Stimulated activated CD8-positive, alpha-beta memory T cell treated with anti-CD3 and anti-CD28 coated beads, Interleukin-2, amount 100 ng/mL, for 1 hour (primary cell): ENCODE measurements at places on chromosomes 2 and 18.

DNA sequence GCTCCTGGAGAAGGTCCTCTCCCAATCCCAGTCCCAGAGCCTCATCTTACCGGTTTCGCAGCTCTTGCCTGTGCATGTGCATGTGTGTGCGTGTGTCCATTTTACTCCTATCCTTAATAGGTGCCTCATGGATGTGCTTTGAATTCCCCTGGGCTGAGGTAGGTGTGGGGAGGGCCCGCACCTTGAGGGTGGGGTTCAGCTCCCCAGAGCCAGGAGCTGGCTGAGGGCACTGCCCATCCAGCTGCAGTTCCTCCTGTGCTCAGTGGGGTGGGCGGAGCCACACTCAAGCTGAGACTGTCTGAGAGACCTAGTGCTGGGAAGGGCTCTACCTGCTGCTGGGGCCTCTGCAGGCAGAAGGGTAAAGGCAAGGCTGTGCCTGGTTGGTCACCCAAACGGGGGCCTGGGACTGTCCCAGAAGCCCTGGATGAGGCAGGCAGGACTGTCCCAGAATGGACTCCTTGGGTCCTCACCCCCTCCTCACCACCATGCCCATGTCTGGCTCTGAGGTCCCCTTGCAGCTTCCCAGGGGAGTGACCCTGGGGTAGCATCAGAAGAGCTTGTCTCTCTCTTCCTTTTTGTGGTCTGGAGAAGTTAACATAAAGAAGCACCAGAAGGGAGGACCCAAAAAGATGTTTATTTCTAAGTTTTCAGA is 8.9 kb downstream of the GDF7 start:
- no peak for DNase-seq

DNA sequence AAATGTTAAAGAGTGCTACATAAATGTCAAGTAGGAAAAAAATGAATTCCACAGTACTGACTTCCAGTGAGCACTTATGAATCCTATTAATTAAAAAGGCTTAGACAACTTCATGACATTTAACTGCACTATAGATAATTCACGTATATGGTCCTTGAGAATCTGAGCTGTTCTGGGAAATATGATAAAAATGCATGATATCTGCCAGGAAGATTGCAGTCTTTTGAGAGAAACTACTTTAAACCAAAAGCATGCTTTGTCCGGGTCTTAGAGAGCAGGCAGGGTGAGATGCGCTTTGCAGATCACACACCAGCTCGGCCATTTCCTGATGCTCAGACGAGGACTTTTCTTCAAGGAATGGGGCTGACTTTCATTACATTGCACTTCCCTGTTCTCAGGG is 42.6 kb downstream of the CMPK2 start:
- no peak for DNase-seq

- DNase-seq, result no peak
Measured at GRCh38 chr18:12362473-12363174, 14.4 kb downstream of the AFG3L2 start.

GRCh38 chr2:101223814-101224231 is 28.9 kb upstream of the CNOT11 start:
- no peak for DNase-seq

DNA sequence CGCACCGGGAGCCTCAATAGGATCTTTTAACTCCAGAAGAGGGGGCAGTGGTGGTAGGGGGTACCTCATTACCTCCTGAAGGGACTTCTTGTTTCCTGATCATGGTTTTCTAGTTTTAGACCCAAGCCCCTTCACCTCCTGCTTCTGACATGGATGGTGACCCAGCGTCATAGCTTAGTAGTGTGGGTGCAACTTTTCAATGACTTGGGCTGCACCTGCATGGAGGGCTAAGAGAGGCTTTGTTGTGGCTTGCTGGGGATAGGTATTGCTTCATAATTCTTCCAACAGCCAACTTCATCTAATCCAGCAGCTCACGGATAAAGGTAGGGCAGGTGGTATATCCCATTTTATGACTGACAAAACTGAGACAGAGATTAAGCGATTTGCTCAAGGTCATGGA is 3.0 kb downstream of the SLC1A4 start:
- DNase-seq, result no peak

DNA sequence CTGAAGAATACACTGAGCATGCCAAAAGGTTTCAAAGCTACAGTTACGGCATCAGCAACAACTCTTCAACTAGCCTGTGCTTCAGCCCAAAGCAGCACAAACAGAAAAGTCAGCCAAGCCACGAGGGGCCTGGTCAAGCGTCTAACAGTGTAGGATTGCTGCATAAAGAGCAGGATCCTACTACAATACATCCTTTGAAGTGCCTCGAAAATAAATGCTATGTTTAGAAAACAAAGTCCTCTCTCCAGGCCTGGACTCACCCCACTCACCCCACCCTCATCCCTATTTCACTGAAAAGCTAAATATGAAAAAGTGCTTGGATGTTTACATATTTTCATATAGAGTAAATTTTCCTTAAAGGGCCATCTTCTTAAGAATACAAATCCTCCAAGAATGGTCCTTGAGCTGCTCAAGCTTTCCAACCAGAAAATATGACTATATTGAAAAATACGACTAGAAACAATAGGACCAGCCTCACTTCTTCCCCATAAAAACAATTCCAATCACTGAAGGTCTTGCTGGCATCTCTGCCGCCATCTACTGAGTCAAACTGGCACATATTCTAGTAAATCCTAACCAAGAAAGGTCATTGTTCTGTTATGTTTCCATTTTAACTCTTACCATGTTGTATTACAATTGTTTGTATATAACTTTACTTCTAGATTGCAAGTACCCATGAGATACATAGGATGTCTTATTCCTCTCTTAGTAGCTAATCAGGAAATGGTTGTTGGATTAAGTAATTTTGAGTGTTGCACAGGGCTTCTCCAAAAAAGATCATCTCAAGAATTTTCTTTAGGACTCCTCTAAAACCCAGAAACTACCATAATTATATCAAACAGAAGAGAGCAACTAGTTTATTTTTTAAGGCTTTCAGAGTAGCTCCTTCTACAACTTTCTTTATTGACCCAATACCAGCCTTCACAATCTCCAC is 63.6 kb downstream of the CLHC1 start:
- no peak for DNase-seq

DNA sequence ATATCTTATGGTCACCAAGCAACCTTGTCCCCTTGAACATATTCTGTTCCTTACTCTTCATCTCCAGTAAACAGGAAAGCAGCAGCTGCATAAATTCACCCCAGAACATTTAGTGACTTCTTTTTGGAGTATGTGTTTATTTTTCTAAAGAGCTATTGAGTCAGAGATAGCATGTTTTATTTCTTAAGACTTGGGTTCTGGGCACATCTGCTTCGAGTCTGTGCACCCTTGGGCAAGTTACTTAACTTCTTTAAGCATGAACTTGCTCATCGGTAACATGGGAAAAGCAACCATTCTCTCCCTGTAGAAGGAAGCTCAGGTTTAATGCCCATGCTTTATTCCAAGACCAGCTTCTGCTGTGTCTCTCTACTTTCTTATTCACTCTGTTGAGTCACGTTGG is 309.3 kb upstream of the MEX3C start:
- DNase-seq, result no peak

DNA sequence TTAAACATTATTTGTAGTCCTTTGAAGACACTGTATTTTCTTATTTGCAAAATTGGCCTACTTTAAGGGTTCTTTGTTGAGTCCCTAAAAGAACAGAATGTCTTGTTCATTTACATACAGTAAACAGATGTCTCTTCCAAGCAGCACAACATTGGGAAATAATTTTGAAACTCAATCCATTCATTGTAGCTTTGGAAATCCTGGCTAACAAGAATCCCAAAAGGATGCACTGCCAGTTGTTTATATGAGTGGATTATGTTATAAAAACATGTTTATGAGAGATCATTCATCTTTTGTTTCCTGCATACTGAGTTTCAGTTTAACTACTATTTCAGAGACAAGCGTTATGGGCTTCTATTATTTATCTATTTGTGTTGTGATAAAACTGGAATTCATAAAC is 499.3 kb downstream of the PID1 start:
- no peak for DNase-seq

DNA sequence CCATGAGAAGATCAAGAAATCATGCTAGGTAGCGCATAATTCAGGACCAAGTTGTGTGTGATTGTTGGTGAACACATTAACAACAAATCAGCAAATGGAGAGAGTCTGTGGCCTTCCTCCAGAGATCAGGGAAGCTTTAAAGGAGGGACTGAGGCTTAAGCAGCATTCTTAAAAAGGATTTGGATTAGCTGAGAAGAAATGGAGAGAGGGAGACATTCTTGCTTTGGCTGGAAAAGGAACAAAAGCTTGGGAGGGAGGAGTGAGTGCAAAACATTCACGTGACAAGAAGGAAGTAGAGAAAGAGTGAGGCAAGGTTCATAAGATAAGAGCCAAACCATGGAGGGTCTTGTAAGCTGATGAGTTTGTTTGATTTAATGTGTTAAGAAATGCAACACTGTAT is 75.6 kb downstream of the SRD5A2 start:
- no peak for DNase-seq

GRCh38 chr2:96271995-96272394 is 6.0 kb downstream of the CIAO1 start:
- DNase-seq, result no peak

GRCh38 chr2:47234456-47234855 is 79.3 kb upstream of the STPG4 start:
- DNase-seq, result no peak

DNA sequence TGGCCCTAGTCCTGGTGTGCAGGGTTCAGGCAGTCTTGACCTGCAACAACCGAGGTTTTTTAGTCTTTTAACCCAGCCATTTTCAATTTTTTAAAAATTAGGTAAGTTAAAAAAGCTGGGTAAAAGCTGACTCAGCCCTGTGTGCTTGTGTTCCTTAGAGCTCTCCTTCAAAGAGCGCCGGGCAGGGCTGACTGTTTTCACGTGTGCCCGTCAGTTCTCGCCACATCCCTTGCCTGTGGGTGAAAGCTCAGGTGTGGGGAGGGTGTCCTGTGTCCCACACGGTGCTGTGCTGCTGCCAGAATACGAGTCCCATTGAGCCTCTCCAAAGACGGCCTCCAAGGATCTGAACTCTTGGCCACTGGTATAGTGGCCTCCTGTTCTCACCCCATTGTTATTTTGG is 5.3 kb upstream of the ANO7 start:
- no peak for DNase-seq

- DNase-seq, result no peak
Measured at GRCh38 chr2:173151671-173152401, 76.2 kb downstream of the MAP3K20 start.

DNA sequence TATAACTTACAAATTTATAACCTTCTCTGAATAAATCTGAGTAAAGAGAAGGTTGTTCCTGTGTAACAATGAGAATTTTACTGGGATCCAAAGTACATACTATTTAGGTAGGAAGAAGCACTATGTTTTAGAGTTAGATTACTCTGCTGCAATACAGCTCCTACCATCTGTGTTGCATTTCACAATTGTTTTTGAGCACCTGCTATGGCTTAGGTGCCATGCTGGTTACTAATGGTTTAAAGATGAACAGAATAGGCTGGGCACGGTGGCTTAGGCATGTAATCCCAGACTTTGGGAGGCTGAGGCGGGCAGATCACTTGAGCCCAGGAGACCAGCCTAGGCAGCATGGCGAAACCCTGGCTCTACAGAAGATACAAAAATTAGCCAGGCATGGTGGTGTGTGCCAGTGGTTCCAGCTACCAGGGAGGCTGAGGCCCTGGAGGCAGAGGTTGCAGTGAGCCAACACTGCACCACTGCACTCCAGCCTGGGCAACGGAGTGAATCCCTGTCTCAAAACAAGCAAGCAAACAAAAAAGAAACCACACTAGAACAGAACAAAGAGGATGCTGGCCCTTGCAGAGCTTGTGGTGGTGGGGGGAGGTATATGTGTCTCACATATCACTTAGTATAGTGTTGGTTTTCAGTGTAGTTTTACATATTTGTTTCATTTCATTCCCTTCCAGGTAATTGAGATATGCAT is 56.7 kb downstream of the SPTBN1 start:
- DNase-seq, result no peak

DNA sequence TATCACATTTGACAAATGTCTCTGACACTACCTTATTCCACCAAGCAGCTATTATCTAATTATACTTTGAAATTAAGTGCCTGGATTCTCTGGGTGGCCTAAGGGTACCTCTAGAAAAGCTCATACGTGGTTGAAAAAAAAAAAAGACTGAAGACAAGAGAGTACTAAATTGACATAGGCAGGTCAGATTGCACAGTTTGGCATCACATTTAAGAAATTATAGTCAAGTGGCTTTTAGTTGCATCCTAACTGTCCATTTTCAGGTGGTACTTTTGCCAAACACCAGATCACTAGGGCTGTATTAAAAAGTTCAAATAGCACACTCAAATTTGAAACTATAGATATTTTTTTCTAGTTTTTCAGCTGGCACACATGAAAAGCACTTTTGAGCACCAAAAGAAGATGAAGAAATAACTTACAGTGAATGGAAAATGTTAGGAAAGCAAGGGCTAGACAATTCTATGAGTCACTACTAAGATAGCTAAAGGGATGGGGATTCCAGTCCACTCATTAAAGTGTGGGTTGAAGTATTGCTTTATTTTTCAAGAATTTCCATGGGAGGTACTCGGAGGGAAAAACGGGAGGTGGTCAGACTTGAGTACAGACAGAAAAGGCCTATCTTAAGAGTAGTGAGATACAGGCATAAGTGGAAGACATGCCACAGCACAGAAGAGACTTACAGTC is 106.5 kb upstream of the COL5A2 start:
- DNase-seq, result no peak

DNA sequence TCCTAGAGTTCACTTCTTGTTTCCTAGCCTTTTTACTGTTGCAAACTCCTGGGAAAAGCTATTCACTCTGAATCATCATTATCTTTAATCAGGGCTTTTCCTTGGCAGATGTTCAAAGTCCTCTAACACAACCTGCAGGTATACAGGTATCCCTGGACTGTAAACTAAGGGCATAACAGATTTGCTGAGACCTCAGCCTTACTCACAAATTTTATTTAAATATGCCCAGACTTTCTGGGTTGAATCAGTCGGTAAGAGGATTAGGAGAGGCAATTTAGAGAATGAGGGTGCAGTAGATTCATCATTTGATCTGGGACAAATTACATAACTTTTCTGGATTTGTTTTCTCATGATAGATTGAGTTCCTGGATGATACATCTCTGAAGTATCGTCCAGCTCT is 217.8 kb upstream of the STON1 start:
- DNase-seq, result no peak

DNA sequence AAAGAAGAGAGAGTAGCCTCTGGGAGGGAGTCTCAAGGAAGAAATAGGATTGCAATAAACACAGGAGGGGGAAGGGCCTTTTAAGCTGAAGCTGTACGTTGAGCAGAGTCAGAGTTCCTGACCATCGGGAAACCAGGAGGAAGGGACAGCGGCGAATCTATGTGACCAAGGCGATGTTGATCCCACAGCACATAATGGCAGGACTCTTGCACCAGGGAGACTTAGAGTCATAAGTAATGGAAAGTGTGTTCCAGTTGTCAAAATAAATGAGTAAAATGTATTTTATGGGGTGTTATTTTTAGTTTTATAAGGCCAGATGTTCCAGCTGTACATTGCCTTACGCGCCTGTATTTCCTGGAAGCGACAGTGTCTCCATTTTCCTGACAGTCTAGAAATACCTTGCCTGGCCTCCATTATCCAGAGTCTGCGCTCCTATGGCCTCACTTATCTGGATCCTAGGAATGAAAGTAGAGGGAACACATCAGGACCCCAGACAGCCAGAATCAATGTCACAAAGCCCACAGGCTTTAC is 152.8 kb upstream of the COPS8 start:
- no peak for DNase-seq

GRCh38 chr2:75539955-75540716 is 20.6 kb downstream of the EVA1A start:
- no peak for DNase-seq

GRCh38 chr2:221042926-221043325 is 529.2 kb downstream of the EPHA4 start:
- no peak for DNase-seq

- DNase-seq, result no peak
Measured at GRCh38 chr2:41414486-41415230, 633.2 kb upstream of the PKDCC start.

- DNase-seq, result no peak
Measured at GRCh38 chr2:206971805-206972204, 32.5 kb downstream of the CPO start.
